ENCODE measurements at places on chromosomes 12 and 14. TPM values are rescaled to one million over a fixed set of nuclear protein-coding genes. Genes with fewer than 3 reads are reported as not detected.

ACSM4 gene
- total RNA-seq = not detected

LRP1-AS gene
- total RNA-seq = not detected

ADGRD1 gene
- total RNA-seq = 22.0 TPM

SMCO2 gene
- total RNA-seq = not detected

SDS gene
- 0.09 TPM for total RNA-seq

FSCB gene
- not detected for total RNA-seq

AKAP3 gene
- 0.58 TPM for total RNA-seq
